ENCODE measurements at places on chromosomes 1 and 21.

DNA sequence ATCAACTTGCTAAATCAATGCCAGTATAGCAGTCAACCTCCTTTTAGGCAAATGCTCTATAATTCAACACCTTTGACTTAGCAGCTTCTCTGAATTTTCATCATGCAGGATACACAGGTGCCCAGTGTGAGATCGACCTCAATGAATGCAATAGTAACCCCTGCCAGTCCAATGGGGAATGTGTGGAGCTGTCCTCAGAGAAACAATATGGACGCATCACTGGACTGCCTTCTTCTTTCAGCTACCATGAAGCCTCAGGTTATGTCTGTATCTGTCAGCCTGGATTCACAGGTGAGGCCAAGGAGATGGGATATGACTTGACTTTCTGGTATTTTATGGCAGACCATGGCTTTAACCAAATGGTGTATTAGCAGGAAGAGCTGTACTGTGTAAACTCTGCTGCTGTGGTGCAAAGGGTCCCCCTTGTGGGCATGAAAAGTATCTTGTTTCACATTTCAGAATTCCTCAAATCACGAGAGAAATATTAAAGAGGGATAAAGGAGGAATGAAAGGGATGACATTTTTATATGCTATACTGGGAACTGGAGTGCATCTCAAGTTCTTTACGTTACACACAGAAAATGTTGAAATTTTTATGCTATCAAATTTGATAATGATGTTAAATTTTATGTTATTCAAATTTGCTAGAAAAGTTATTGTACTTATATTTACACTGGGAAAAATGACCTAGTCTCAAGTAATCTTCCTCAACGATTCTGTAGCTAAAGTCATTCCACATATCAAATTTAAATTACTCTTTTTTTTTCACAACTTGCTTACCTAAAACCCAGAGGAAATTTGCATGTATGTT, 88.9 kb downstream of the CRB1 start:
- peak; percentile 87 for DNase-seq

- DNase-seq, result no peak
These were observed 49.6 kb upstream of the GOLT1A start for GRCh38 chr1:204263254-204263910.

GRCh38 chr1:245957427-245957826, 549.7 kb downstream of the SMYD3 start:
- DNase-seq, result no peak

- no peak for DNase-seq
These were observed 281.5 kb downstream of the PLPP3 start for GRCh38 chr1:56297904-56298303.
